ENCODE measurements at places on chromosomes 2 and 18.
A peak's percentile ranks its signal among the peaks of the same experiment; 100 is the strongest.

DNA sequence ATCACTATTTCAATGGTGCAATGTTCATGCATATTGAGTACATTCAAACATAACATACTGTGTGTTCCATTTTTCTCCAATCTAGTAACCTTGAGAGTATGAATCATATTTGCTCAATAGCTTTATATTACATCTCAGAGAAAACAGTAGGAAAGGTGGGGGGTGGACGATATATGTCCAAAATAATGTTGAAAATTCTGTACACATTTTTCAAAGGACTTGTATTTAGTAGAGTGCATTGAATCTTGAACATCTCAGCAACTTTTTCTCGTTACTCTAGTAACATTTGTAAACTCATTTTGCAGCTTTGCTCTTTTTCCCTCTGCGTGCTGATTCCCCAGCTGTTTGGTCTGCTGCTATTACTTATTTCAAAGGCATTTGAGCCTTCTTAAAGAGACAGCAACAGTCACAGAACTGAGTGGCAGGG lies 1487.0 kb downstream of the LRP1B start:
- no peak for DNase-seq

- no peak for DNase-seq
These were observed 465.6 kb upstream of the POU3F3 start for GRCh38 chr2:104388296-104388695.

DNA sequence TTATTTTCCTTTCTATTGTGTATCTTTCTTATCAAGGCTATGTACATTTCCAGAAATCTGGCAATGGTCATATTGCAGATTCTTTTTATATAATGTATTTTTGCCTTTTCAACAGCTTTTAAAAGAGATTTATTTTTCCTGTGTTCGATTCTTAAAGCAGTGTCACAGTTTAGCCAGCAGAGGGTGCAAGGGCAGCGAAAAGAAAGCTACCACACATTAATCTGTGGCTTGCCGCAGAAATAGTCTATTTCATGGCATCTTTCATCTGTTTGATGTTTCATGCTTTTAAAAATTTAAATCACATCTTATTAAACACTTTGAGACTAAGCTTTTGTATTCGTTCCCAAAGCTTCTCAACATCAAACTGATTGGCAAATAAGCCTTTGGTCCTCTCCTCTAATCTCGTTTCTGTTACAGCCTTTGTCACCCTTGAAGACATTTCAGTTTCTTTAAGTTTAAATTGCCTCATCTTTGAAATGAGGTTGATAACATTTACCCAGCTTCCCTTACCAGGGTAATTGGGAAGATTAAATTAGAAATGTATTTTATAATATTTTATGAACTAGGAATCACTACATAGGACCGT lies 73.3 kb downstream of the PIK3C3 start:
- DNase-seq, result peak; percentile 38

DNA sequence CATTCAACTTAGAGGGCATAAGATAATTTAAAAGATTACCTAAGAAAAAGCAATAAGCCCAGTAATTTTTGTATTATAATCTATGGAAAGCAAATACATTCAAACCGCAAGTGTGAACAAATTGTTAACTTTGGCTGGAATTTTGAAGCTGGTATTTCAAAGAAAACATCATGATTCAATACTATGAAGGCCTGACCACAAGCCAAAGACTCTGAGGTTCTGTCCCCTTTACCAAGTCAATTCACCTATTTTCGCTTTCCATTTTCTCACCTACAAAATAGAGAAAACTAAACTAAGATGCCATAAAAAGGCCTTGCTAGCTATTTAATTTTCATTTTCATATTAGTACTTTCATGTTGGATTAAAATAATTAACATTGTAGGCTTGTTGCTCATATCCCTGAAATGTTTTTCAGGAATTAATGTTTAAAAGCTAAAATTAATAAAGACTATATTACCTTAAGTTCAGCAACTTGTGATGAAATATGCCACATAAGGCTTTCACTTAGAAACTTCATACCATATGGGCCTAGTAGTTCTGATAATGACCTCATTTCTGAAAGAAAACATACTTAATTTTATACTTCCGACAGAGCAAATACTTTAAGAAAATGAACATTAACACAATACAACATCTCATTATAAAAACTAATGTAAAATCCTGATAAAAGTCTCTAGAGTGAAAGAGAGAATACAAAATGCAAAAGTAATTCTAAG lies 85.7 kb upstream of the FRZB start:
- DNase-seq, result no peak

DNA sequence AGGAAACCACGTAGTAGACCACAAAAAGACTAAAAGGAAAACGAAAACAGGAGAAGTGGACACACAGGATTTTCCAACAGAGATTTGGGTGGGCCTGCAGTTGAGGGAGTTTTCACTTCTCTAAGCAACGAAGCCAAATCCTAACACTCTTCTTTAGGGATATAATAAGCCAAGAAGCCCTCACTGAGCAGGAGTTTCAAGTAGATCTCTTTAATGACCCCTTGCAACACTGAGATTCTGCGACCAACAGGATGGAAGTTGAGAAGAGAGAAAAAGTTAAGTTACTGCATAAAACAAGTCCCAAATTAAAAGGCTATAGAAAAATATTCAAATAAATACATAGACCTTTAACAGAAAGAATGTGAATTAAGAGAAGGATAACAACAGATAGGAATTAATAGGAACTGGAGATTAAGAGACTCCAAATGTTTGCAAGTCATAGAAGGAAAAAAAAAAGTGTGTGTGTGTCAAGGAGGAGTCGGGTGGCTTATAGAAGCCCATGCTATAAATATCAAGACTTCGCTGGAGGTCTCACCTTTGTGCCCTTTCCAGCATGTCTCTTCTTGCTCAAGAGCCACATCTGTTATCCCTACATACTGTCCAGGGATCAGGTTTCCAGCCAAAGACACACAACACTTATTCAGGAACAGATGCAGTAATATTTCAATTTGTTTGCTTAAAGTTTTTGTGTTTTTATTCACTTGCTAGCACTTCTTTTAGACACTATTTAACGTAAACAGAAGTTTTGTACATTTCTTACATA lies 69.4 kb upstream of the ARHGAP28 start:
- DNase-seq, result no peak

GRCh38 chr2:24539258-24539657 lies 48.2 kb downstream of the NCOA1 start:
- no peak for DNase-seq

- no peak for DNase-seq
These were observed 66.3 kb upstream of the RPE start for GRCh38 chr2:209936106-209936666.

DNA sequence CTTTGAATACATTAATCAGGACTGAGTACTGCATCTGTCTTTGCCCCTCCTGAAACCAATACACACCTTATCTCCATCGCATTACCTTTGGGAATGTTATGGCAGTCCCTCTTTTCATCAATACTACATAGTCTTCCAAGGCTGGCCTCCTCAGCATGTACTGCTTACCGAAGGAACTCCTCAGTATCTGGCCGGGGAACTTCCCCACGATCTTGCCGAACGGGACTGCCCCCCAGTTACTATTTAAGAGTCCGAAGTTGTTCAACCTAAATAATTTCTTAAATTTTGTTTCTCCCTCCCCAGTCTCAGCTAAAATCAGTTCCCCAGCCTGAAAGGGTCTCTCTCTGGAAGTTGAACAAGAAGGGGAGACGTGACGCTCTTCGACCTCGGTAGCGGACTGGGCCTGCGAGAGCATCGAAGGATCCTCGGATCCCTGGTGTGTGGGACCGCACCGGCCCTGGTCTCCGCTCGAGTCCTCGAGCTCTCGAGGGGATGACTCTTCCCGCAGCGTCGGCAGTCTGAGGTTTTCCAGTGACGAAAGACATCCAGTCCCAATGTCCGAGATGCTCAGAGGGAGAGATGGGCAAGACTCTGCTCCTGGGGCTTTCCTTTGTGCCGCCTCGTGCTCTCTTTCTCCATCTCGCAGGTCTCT lies 489 bp downstream of the TRMT61B start:
- DNase-seq, result no peak

DNA sequence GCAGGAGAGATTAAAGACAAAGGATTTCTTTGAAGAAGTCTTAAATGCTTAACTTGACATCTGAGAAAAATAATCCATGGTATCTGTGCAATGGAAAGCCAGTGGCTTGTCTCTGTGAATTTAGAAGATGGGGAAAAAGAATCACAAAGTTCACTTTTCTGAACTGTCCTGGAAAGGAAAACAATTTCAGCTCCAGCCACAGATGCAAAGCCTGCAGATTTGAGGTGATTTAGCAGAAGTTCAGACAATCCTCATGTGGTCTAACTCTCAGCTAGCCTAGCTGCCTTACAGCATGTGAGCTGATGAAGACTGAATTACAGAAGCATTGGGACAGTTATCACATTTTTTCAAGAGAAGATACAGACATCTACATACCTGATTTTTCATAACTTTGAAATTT lies 126.7 kb upstream of the ITGB6 start:
- DNase-seq, result no peak

DNA sequence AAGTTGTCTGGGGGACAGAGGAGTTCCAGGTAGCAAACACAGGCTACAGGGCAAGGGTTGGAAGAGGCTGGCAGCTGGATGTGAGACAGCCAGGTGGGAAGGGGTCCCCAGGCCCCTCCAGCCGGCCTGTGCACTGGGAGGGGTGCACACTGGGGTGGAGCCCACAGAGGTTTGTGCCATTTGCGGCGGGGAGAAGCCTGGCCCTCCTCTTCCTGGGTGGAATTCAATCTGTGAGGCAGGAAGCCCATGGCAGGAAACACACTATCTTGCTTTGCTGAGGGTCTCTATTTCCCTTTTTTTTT lies 63.3 kb downstream of the PXDN start:
- DNase-seq, result no peak

DNA sequence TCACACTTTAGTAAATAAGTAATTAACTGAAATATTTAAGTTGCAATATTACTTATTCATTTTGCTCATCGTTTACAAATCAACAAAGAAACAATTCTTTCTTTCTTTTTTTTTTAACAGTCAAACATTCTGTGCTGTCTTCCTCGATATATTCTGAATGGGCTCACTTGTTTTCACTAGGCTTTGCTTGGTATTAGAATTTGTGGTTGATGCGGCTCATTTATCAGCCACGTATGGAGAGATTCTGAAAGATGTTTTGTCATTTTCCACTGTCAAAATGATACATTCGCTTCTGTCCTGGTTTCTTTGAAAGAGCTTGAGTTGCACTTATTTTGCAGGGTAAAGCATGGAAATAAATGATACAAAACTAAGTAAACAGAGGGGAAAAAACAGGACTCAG lies 323.7 kb downstream of the LRRTM1 start:
- DNase-seq, result no peak

DNA sequence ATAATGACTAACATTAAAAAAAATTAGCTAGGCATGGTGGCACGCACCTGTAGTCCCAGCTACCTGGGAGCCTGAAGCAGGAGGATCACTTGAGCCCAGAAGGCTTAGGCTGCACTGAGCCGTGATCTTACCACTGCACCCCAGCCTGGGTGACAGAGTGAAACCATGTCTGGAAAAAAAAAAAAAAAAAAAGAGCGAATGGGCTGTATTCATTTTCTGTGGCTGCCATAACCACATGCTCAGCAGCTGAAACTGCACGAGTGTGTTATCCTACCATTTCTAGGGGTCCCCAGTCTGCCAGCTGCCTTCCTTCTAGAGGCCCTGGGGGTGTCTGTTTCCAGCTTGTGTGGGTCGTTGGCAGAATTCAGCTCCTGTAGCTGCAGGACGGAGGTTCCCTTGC lies 247.8 kb downstream of the EIPR1 start:
- no peak for DNase-seq

GRCh38 chr18:44602380-44602779 lies 78.3 kb upstream of the SETBP1 start:
- DNase-seq, result no peak

- no peak for DNase-seq
These were observed 62.3 kb upstream of the DAPL1 start for GRCh38 chr2:158732573-158733429.

DNA sequence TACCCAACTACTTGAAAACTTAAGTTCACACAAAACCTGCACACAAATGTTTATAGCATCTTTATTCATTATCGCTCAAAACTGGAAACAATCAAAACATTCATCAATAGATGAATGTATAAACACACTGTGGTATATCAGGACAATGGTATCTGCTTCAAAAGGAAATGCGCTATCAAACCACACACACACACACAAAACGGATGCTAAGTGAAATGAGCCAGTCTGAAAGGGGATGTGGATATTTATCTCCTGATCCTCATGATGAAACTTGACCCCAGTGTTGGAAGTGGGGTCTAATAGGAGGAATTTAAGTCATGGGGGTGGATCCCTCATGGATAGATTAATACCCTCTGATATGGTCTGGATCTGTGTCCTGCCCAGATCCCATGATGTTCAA lies 22.0 kb downstream of the PDCL3 start:
- no peak for DNase-seq

- DNase-seq, result no peak
These were observed 23.8 kb downstream of the C1QL2 start for GRCh38 chr2:119134775-119135174.

GRCh38 chr2:120348134-120348736 lies 2.3 kb downstream of the INHBB start:
- DNase-seq, result no peak

GRCh38 chr2:2890901-2891300 lies 486.7 kb downstream of the EIPR1 start:
- no peak for DNase-seq

GRCh38 chr2:46284796-46285195 lies 12.4 kb upstream of the EPAS1 start:
- DNase-seq, result no peak

- no peak for DNase-seq
These were observed 80.9 kb downstream of the CHRNA1 start for GRCh38 chr2:174683392-174683759.

DNA sequence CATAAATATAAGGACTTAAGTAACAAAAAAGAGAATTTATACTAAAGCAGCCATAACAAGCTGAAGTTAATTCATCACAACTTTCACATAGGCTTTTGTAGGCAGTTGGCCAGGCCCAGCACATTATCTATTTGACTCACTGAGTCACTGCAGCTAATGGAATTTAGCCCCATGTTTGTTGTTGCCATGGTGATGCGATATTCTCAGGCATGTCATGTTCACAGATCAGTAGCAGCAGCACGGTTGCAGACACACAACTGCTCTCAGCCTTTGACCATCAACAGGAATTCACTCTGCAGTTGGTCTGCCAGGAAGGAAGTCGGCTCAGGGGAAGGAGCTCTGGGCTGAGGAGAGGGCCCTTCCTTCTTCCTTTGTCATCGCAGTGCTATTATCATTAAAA lies 639.8 kb downstream of the TMEM182 start:
- peak; percentile 73 for DNase-seq
